ENCODE measurements at places on chromosomes 4 and X. TPM values are rescaled to one million over a fixed set of nuclear protein-coding genes. Genes with fewer than 3 reads are reported as not detected.
A peak's percentile ranks its signal among the peaks of the same experiment; 100 is the strongest.

The LRCH2 gene
- total RNA-seq = 24.9 TPM

The CXCL1 gene
- not detected for total RNA-seq

The TMEM35A gene
- total RNA-seq = 14.1 TPM

The ART3 gene
- not detected for total RNA-seq

The PGAM4 gene
- not detected for total RNA-seq

The CENPU gene
- 229 TPM for total RNA-seq

The NPNT gene
- total RNA-seq = 0.22 TPM

The SERPINA7 gene
- not detected for total RNA-seq

The GAB3 gene
- total RNA-seq = not detected

- no peak overlapping the region for H3K27ac ChIP-seq
- H3K27me3 ChIP-seq = no peaks in the 10 kb centered on the region
- H3K4me1 ChIP-seq = peaks cover 2% of the 10 kb centered on the region
- DNase-seq = no peak
Measured at GRCh38 chr4:150562250-150562649, 19.7 kb upstream of the MAB21L2 start.

- H3K4me1 ChIP-seq = peaks cover under 1% of the 10 kb centered on the region
- no peak overlapping the region for H3K27ac ChIP-seq
- H3K27me3 ChIP-seq = no peaks in the 10 kb centered on the region
- DNase-seq = no peak
Measured at GRCh38 chr4:143083756-143084472, 100.8 kb upstream of the USP38 start.

DNA sequence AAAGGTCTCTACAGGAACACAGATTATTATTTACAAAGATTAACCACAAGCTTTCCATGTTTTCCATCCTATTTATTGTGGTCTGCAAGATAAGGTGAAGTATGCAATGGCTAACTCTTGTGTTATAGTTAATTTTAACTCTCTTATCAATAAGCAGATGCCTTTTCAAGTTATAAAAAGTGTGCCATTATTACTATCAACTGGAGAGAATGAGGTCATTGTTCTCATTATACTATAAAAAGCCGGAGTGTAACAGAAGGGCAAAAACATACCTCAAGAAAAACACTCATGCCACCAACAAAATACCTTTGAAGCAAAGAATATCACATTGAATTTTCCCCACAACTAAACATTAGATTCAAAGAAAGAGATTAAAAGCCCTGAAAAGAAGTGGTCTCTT, 52.0 kb upstream of the SORBS2 start:
- no peak overlapping the region for H3K4me3 ChIP-seq
- H3K27ac ChIP-seq = no peak overlapping the region
- H3K27me3 ChIP-seq = no peaks in the 10 kb centered on the region
- DNase-seq = no peak
- H3K4me1 ChIP-seq = no peaks in the 10 kb centered on the region
- H3K36me3 ChIP-seq = no peaks in the 10 kb centered on the region

DNA sequence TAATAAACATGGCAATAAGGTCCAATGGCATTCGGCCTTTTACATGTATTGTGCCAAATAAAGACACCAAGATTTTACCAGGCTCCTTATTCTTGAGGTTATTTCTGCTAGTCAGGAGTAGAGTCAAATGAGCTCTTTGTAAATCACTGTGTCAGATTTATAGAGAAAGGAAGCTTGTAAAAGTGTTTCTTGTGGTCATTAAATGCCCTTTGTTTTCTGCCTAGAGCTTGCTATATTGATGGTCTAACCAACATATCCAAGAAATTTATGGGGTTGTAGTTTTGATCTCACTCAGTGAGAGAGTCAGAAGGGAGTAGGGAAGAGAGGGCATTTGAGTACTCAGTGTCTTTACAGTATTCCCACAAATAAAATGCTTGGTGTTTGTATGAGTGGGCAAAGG, 86.2 kb upstream of the FRMPD4 start:
- no peak overlapping the region for H3K27ac ChIP-seq
- no peak for DNase-seq
- H3K27me3 ChIP-seq = no peaks in the 10 kb centered on the region
- no peak overlapping the region for H3K4me3 ChIP-seq
- no peaks in the 10 kb centered on the region for H3K4me1 ChIP-seq
- no peaks in the 10 kb centered on the region for H3K36me3 ChIP-seq

DNA sequence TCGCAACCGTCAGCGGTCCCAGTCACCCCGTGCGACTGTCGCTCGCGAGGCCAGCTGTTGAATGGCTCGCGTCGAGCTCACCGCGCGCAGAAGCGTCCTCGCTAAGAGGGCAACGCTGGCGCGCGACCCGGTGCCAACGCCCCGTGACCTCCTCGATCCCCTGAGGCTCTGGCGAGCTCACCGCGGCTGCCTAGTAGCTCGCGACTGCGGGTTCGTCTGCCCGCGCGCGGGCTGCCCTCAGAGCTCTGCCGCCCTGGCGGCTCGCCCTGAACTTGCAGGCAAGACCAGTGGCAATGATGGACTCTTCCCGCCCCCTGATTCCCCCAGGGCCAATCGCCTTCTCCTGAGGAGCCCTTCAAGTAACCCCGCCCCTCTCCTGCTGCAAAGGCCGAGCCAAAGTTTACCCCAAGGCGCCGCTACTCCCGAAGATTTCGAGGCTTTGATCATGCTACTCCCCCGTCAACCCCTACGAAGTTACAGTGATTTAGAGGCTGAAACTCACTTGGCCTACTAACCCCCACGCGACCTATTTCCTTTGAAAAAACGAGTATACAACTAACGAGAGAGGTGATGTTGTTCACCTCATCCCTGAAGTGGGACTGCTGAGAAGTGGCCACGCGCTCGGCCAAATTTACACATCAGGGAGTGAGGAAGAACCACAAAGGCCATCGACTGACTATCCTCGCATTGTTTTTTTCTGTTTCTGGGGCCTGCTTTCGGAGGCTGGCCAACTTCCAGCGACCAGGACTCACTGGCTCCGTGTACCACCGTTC, 37.5 kb downstream of the PGRMC1 start:
- peak; percentile 34 for DNase-seq
- no peaks in the 10 kb centered on the region for H3K4me1 ChIP-seq
- no peak overlapping the region for H3K4me3 ChIP-seq

- H3K4me1 ChIP-seq = no peaks in the 10 kb centered on the region
- no peaks in the 10 kb centered on the region for H3K36me3 ChIP-seq
- no peaks in the 10 kb centered on the region for H3K27me3 ChIP-seq
Measured at GRCh38 chrX:98506907-98507306, 1623.2 kb downstream of the RPA4 start.

DNA sequence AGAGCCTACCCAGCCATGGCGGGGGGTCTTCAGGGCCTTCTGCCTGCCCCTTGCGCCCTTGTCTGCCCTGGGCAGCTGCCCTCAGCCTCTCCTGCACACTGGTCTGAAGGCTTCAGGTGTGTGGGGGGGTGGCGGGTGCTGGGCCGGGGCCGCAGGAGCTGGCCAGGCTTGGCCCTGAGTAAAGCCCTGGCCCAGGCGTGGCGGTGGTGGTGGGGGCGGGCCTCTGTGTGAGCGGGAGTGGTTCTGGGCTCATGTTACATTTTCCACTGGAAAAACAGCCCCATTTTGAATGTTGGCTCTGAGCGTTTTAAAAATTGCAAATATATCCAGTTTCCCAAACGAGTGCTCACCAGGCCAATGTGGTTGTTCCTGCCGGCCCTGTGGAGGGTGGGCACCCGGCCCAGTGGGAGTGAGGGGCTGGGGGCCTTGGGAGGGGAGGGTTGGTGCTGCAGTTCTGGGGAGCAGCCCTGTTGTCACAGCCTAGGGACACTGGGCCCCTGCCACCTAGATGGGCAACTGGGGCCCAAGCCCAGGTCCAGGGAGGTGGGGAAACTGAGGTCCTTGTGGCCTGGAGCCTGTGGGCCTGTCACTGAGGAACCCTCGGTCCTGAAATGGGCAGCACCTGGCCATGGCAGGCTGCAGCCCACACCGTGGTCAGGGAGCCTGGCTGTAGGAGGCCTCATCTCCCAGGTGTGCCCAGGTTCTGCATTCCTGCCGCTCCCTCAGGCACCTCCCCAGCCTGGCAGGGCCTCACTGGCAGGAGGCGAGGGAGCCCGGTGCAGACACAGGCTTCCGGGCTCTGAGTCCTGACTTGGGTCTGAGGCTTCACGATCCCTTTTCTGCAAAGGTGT, 28.3 kb downstream of the FGFRL1 start:
- H3K4me3 ChIP-seq = no peak overlapping the region
- DNase-seq = peak; percentile 62
- H3K27ac ChIP-seq = no peak overlapping the region

- H3K4me3 ChIP-seq = no peak overlapping the region
- H3K27ac ChIP-seq = no peak overlapping the region
- H3K27me3 ChIP-seq = no peaks in the 10 kb centered on the region
- no peak for DNase-seq
Measured at GRCh38 chr4:15875663-15876460, 62.7 kb downstream of the FGFBP1 start.

- H3K4me1 ChIP-seq = no peaks in the 10 kb centered on the region
- H3K36me3 ChIP-seq = no peaks in the 10 kb centered on the region
Measured at GRCh38 chrX:70033348-70034051, 16.2 kb downstream of the AWAT2 start.

- no peaks in the 10 kb centered on the region for H3K27me3 ChIP-seq
- DNase-seq = peak; percentile 19
- no peak overlapping the region for H3K4me3 ChIP-seq
- no peak overlapping the region for H3K27ac ChIP-seq
Measured at GRCh38 chr4:166042510-166043055, 169.5 kb downstream of the TLL1 start.

DNA sequence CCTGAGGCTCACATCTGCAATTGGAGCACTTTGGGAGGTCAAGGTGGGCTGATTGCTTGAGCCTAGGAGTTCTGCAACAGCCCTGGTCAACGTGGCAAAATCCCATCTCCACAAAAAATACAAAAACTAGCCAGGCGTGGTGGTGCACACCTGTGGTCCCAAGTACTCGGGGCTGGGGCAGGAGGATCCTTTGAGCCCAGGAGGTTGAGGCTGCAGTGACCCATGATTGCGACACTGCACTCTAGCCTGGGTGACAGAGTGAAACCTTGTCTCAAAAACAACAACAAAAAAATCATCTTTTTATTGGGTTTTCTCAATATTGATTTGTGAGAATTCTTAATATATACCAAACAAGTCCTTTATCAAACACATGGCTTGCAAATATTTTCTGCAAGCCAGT, 64.9 kb downstream of the ANKRD17 start:
- no peaks in the 10 kb centered on the region for H3K27me3 ChIP-seq
- no peak overlapping the region for H3K4me3 ChIP-seq
- H3K27ac ChIP-seq = no peak overlapping the region
- peaks cover 7% of the 10 kb centered on the region for H3K36me3 ChIP-seq
- H3K4me1 ChIP-seq = peaks cover 3% of the 10 kb centered on the region

DNA sequence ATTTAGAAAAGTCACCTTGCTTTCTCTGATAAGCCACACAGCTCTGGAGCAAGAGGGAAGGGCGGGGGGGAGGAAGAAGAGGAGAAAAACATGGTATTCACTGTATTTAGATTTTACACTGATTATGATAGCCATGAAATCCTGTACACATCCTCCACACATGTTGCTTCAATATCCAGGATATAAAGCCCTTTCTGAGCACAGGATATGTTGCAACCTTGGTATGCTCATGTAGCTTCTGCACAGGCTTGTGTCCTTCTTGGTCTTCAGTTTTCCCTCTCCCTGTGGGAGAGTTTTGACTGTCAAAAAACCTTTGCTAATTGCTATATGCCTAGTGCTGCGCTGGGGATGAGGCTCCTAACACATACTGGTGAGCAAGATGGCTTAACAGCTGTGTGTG, 61.9 kb upstream of the DAPP1 start:
- no peaks in the 10 kb centered on the region for H3K4me1 ChIP-seq
- no peak for DNase-seq
- H3K36me3 ChIP-seq = no peaks in the 10 kb centered on the region
- H3K4me3 ChIP-seq = no peak overlapping the region
- H3K27ac ChIP-seq = no peak overlapping the region

GRCh38 chr4:116480546-116480945, 604.8 kb downstream of the TRAM1L1 start:
- no peak overlapping the region for H3K27ac ChIP-seq
- no peak for DNase-seq
- no peaks in the 10 kb centered on the region for H3K4me1 ChIP-seq
- no peaks in the 10 kb centered on the region for H3K27me3 ChIP-seq
- no peak overlapping the region for H3K4me3 ChIP-seq

GRCh38 chrX:138001226-138001625, 435.3 kb downstream of the ZIC3 start:
- DNase-seq = no peak
- H3K27ac ChIP-seq = no peak overlapping the region
- H3K4me1 ChIP-seq = peaks cover 4% of the 10 kb centered on the region
- no peaks in the 10 kb centered on the region for H3K36me3 ChIP-seq
- no peaks in the 10 kb centered on the region for H3K27me3 ChIP-seq
- no peak overlapping the region for H3K4me3 ChIP-seq

GRCh38 chr4:79987401-79987800, 85.6 kb downstream of the ANTXR2 start:
- no peak overlapping the region for H3K27ac ChIP-seq
- H3K36me3 ChIP-seq = no peaks in the 10 kb centered on the region
- no peak for DNase-seq
- H3K4me1 ChIP-seq = no peaks in the 10 kb centered on the region
- no peaks in the 10 kb centered on the region for H3K27me3 ChIP-seq
